T-helper 9 cell (primary cell): ENCODE measurements at places on chromosomes 16 and 17.

GRCh38 chr17:73160980-73161630 is 3.7 kb upstream of the SSTR2 start:
- DNase-seq: no peak

DNA sequence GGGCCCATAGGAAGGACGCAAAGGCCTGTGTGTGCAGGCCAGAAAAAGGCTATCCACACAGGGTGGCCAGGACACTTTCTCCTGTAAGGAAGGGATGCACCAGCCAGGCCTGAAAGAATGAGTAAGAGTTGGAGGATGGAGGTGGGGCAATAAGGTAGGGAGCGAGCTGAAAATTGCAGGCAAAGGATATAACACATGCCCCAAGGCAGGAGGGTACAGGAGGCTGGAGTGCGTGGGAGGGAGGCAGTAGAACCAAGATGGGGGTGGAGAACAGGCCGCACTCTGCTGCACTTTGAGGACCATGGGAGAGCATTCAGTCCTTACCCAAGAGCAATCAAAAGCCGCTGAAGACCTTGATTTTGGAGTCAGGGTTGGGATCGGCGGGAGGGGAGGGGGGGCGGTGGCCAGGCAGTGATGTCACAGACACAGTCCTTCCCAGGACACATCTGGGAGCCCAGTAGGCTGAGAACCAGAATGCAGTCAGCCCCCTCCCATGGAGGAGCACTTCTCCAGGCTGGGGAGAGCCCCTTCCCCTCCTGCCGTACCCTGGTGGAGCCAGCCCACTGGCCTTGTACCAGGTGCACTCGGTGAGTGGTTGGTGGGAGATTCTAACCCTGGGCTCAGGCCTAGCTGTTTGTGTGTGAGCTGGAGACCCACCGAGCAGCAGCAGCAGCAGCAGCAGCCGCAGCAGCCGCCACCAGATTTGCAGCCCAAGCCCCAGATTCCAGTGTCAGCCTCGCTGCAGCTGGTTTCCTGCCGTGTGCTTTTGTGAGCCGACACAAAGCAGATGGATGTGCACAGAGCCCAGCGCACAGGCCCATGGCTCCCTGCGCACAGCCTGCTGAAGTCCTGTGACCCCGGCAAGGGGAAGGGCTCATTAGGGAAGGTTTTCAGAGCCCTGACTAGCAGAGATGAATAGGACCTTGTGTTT is 17.5 kb downstream of the ANKRD40 start:
- no peak for DNase-seq

DNA sequence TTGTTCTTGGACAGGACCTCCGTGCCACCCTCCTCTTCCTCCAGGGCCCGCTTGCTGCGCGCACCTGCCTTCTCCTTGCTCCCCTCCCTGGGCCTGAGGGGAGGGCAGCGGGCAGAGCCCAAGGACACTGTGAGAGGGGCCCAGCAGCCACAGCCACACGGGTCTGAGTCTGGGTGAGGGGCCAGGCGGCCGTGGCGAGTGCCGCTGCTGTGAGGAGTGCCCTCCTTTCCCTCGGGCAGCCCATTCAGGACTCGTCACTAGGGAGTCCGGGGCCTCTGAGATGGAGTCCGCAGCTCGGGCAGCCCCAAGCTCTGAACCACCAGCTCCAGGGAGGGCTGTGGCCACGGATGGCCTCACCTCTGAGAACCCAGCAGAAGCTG is 5.6 kb downstream of the DUS1L start:
- DNase-seq: no peak

DNA sequence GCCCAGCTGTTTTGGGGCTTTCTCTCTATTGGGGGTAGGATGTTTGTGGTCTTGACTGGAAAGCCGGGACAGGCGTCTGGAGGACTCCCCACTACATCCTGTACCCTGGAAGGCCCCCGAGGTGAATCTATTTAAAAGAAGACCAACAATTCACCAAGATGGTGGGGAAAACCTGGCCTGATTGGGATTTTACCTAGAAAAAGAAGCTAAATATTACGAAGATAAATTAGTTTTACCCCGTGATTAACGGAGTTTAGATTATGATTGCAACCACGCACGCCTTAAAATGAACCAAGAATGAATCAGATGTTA is 779 bp upstream of the CCDC102A start:
- DNase-seq: peak; percentile 48

- no peak for DNase-seq
Measured at GRCh38 chr17:63096426-63096825, 130.4 kb downstream of the TANC2 start.

DNA sequence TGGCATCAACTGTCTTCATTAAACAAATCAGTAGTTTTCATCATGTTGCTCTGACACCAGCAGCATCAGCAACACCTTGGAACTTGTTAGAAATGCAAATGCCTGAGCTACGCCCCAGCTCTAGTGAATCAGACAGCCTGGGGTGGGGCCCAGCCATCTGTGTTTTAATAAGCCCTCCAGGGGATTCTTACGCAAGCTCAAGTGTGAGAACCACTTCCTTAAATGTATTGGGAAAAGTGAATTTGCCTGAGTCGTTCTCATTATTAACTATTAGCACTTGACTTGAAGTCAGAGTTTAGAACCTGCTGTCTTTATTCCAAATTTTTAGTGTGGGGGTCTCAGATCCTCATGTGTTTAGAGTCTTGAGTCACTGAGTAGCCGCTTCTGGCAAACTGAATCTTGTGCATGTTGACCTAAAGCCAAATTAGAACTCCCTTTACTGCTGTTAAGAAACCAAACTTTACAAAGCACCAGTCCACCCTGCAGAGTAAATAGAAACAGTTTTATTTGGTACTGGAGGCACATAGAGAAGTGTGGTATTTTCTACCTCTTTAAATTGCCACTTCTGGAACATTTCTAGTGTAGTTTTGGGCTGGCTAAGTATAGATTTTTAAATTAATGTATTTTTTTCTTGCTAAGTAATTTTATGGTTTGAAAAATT is 137.4 kb upstream of the COX10 start:
- no peak for DNase-seq

DNA sequence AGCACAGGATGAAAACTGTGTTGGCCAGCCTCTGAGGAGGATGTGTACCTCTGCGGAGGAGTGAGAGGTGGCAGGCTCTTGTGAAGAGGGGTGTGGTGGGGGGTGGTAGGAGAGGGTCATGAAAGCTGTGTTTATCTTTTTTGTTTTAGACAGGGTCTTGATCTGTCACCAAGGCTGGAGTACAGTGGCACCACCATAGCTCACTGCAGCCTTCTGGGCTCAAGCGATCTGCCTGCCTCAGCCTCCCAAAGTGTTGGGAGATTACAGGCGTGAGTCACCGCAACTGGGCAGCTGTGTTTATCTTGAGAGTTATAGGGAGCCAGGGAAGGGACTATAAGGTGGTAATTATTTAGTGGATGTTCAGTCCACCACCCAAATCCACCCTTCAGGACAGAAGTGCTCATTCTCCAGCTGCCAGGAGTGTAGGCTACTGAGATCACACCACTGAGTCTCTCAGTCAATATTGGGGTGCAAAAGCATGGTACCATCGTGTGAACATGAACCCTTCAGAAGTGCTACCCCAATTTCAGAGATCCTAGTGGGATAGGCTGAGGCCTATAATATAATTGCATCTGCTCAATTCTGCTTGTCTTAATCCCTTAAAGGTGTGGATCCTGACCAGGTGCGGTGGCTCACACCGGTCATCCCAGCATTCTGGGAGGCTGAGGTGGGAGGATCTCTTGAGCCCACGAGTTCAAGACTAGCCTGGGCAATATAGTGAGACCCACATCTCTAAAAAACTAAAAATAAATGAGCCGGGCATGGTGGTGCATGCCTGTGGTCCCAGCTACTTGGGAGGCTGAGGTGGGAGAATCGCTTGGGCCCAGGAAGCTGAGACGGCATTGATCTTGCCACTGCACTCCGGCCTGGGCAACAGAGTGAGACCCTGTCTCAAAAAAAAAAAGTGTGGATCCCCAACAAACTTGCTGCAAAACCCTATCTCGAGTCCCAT is 788 bp upstream of the EXOC3L1 start:
- DNase-seq: no peak

DNA sequence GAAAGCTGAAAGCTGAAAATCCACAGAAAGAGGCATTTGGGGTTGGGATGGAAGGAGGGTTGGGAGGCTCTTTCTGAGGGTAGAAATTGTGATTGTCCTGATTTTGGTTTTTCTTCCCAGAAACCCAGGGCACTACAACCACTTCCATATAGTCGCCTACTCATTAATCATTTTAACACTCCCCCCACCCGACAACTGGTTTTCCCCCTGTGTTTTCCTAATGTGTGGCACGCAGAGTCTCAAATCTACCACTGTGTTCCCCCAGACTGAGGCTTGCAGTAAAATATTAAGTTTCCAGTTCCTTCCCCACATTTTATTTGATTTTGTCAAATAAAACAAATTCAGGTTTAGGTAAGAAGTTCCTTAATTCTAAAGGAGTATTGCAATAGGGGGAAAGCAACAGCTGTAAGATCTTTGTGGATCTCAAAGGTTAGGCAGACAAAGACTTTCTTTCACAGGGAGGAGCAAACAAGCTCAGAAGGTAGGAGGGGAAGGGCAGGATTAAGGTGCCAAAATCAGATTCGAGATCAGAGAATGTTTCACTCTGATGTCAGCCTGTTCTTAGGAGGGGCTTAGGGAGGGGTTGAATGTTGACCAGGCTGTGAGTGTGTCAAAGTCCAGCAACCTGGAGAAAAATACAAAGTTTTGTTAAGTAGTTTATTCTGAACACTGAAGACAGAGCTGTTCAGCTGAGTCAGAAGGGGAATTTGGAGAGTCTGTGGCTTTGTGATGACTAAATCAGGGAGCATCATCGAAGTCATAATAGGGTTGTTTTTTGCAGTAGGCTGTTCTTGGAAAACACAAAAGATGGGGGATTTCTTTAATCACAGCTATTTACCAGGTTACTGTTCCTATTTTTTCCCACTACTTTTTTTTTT is 3.6 kb downstream of the ZNF267 start:
- DNase-seq: peak; percentile 18

DNA sequence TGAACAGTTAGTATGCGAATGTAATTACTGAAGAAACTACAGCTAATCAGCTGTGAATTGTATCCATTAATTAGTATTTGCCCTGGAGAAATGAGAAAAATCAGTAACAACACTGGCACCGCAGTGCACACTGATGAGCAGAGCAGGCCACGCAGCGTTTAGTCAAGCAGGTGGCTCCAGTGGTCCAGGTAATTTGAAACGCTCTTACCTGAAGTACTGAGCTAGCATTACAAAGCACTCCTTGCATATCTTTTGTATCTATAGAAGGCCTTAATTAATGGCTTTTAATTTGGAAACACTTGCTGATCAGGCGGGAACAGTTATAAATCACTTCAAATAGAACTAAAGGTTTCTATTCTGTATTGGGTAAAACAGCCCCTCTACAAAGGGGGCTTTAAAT is 76.4 kb downstream of the TOX3 start:
- DNase-seq: no peak

DNA sequence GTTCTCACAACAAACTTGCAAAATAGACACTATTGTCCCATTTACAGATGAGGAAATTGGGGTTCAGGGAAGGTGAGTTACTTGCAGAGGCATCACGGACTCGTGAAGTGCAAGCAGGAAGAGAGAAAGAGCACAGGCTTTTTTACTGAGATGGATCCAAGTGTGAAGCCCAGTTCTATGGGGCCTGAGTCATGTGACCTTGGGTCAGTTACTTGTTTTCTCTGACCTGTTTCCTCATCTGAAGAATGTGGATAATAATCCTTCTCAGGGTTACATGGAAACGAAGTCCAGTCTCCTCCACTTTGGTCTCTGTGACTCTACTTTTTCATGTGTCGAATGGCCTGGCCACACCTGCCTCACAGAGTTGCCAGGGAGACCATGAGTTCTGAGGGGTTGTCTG is 134.4 kb downstream of the SPACA3 start:
- DNase-seq: no peak

- DNase-seq: no peak
Measured at GRCh38 chr16:30490210-30490609, 17.7 kb downstream of the ITGAL start.

DNA sequence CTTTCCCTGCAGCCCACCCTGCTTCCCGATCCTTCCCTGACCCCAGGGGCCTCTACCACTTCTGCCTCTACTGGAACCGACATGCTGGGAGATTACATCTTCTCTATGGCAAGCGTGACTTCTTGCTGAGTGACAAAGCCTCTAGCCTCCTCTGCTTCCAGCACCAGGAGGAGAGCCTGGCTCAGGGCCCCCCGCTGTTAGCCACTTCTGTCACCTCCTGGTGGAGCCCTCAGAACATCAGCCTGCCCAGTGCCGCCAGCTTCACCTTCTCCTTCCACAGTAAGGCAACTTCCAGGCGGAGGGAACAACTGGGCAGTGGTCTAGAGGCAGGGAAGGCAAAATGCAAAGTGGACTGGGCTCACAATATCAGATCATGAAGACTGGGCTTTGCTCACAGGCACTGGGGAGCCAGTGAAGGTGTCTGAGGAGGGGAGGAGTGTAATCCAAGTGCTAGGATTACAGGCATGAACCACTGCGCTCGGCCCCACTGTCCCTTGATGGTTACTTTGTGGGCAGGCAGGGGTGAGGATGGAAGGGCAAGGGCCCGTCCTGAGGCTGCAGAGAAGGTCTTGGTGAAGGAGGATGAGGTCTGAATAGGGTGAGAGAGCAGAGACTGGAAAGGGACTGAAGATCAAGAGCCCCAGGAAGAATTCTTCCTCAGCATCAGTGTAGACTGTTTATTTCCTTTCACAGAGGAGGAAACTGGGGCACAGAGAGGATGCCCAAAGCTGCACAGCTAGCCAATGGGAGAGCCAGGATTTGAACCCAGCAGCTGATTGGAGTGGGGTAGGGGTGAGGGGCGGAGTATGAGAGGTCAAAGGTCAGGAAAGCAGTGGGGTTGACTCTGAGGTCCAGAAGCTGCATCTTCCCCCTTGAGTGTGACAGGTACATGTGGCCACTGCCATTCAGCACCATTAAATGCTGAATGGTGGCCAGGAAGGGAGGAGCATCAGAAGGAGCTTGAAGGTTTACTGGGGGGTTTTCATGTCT is 16.5 kb upstream of the ADGRG3 start:
- DNase-seq: no peak

GRCh38 chr16:75573955-75574354 is 7.8 kb downstream of the GABARAPL2 start:
- DNase-seq: no peak

DNA sequence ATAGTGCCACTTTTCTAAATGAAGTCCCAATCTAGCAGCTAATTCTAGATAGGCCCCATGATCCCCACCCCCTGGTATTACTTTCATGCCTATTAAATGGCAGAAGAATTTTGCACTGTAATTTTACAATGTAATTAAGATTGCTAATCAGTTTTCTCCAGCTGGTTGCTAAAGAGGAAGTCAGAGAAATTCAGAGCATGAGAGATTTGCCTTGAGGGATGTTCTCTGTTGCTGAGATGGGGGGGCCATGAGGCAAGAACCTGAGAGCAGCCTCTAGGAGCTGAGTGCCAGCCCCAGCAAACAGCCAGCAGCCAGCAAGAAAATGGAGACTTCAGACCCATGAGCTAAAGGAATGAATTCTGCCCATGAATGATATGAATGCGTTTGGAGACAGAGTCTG is 38.9 kb downstream of the SHCBP1 start:
- no peak for DNase-seq

- DNase-seq: no peak
Measured at GRCh38 chr16:80203821-80204220, 337.0 kb upstream of the DYNLRB2 start.

DNA sequence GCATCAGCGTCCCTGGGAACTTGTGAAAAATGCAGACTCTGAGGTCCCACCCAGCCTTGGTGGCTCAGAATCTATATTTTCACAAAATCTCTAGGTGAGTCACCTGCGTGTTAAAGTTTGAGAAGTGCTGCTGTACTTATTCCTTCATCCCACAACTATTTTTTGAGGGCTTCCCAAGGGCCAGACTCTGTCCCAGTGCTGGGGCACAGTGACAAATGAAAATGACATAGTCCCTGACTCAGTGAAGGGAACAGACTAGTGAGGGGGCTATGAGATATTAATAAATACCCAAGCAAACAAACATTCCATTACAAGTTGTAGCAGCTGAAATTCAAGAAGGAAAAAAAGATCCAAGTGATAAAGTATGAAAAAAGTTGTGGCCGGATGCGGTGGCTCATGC is 9.9 kb upstream of the EMP2 start:
- no peak for DNase-seq
